Mucosa of descending colon (tissue), 3 donors: ENCODE measurements at places on chromosomes 16 and 17. TPM values are rescaled to one million over a fixed set of nuclear protein-coding genes. Genes with fewer than 3 reads are reported as not detected.

Gene GPATCH8
- 36.3 TPM for total RNA-seq

Gene CDH16
- total RNA-seq, result 0.13 TPM

Gene TNP2
- not detected for total RNA-seq

Gene GAST
- not detected for total RNA-seq

Gene TAT
- 1.9 TPM for total RNA-seq

Gene IRX3
- total RNA-seq, result not detected

Gene CCDC144A
- total RNA-seq, result 5.1 TPM

Gene TMEM92
- 1.3 TPM for total RNA-seq

Gene ITGB4
- 153 TPM for total RNA-seq

Gene CACNG1
- total RNA-seq, result not detected

Gene MT1E
- total RNA-seq, result 237 TPM

Gene RSL1D1
- total RNA-seq, result 116 TPM

- no peak for DNase-seq
These were observed 3.1 kb upstream of the SDK2 start for GRCh38 chr17:73647301-73647695.

DNA sequence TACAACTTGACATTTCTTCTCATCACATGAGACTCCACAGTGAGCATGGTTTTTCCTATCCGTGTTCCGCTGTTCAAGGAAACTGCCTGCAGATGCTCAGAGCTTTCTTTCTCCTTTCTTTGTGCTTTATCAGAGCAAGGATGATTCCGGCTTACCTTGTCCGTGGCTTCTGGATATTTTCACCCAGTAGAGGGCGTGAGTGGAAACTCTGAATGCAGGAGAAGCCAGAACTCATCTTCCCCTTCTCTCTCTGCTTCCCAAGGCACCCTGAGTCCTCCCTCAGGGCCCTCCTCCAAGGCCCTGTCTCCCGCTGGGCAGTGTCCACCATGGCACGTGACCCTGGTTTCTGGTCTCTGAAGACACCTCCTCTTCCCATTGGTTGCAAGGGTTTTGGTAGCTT is 721.1 kb upstream of the RBFOX1 start:
- DNase-seq, result no peak

- DNase-seq, result no peak
These were observed 7.1 kb downstream of the LGALS3BP start for GRCh38 chr17:78972507-78973105.

- DNase-seq, result no peak
These were observed 100.7 kb upstream of the ZNF469 start for GRCh38 chr16:88281858-88282563.

DNA sequence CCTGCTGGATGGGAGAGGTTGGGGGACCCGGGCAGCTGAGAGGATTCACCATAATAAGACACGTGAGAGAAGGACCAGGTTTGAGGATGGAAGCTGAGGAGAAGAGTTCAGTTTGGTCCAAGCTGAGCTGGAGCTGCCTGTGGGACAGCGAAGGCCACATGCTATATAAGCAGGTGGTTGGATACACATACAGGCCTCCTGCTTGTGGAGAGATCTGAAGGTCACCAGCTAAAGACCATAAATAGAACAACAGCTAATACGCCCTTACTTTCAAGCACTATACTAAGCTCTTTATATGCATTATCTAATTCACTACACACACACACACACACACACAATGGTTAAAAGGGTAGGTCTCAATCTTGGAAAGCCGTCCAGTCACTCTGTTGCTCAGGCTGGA is 32.1 kb downstream of the DUSP14 start:
- no peak for DNase-seq

DNA sequence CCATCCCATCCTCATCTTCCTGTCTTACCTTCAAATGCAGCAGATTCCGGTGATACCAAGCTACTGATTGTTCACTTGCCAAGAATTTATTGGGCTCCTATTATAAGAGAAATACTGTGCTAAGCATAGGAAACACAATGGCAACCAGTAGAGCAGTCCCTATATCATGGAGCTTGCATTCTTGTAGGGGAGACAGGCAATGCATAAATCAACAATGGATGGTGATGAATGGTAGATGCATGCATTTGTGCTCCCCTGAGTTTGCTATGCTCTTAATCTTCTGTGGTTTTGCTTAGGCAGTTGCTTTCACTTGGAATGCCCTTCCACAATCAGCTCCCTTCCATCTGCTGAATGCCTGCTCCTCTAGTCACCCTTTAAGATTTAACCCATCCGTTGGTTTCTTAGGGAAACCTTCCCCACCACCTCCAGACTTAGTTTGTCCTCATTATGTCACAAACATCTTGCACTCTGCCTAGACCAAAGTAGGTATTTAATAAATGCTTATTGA is 200.2 kb upstream of the TOX3 start:
- DNase-seq, result no peak

GRCh38 chr17:48238933-48239602 is 131.5 kb downstream of the SNX11 start:
- no peak for DNase-seq

DNA sequence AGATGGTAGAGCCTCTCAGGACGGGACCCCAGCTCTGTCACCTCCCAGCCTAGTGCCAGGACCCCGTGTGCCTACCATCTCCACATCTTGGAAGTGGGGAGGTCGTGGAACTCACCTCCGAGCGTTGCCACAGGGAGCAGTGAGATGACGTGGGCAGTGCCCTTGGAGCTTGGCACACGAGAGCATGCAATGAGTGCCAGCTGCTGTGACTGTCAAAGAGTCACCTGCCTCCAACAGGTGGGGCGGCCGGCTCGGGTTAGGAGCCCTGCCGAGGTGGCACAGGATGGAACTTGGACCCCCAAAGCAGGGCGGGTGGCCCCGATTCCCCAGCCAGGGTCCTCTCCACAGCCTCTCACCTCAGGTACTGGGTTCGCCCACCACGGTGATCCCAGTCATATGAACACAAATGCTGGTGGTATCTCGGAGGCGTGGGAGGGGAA is 5.5 kb downstream of the VPS4A start:
- DNase-seq, result no peak

- no peak for DNase-seq
These were observed 14.0 kb upstream of the COTL1 start for GRCh38 chr16:84631886-84632285.

DNA sequence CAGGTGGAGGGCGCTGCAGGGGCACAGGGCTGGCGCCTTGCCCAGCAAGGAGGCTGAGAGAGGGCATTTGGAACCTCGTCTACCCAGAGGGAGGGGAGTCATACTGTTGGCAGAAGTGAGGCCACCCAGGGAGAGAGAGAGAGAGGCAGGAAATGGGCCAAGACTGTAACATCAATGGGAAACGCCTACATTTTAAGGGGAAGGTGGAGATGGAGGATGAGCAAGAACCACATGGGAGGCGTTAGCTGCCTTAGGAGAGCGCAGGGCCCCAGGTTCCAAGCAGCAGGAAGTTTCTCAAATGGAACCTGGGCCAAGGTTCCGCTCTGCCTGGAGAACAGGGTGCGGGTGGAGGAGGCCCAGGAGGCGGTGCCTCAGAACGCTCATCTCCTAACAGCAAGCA is 2.7 kb upstream of the WFDC1 start:
- DNase-seq, result no peak

DNA sequence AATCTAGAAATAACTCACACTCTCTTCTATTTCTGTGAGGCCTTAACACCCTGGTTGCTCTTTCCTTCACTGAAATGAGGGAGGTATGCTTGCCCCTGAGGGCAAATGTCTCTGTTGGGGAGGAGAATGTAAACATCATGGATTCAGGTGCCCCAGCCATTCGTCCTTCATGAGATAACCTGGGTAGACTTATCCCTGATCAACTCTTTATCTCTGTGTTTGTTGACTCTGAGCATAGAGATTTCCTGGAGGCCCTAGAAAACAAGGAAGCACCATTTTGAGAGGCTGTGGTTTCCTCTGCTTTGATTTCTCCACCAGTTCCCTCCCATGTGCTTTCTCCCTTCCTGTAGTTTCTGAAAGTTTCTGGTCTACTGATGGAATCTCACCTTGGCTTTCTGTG is 77.3 kb downstream of the PHKB start:
- DNase-seq, result no peak

DNA sequence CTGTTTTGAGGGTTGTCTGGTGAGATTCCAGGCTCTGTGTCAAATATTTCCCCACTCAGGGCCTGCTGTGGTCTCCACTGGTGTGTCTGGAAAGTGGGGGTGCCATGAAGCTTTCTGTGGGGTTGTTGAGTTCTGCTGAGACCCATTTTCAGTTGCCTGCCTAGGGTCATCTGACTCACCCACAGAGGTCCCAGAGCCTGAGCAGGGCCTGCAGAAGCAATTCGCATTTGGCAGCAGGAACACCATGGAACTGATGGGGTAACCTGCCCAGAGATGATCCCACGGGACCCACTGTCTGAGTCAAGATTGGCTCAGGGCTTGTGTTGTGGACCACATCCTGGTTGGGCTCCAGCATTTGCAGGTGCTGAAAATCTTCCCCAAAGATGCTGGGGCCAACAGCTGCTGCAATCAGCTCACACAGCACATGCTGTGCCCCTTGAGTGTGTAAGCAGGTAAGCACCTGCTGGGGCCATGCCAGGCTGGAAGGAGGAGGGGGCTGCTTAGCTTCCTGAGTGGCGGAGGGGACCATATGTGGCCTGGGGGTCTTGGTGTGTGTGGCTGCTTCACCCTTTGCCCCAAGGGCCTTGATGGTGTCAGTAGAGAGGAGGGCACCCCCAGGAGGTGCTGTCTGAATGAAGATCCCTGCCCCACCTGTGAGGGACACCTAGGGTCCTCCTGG is 1726.1 kb downstream of the TP53TG3F start:
- DNase-seq, result peak; percentile 23

DNA sequence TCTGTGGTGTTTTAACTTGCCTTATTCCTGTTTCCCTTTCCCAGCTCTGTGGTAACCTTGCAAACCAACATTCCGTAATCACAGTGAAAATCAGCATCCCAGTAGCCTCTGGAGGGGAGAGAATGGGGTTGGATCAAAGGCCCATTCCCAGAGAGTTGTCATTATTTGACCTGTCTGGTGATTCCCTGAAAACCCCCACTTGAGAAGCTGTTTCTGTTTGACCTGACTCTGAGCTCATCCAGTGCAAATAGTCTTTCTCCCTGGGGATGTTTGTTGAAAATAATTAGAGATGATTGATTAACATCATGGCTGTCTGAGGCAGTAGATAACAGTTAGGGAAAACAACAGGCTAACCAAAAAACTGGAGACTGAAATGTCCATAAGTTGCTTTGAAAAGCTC is 3.0 kb downstream of the CACNG1 start:
- no peak for DNase-seq

GRCh38 chr17:39167476-39167875 is 1.5 kb upstream of the ARL5C start:
- no peak for DNase-seq

- DNase-seq, result no peak
These were observed 27.2 kb upstream of the ASGR2 start for GRCh38 chr17:7141824-7142223.

DNA sequence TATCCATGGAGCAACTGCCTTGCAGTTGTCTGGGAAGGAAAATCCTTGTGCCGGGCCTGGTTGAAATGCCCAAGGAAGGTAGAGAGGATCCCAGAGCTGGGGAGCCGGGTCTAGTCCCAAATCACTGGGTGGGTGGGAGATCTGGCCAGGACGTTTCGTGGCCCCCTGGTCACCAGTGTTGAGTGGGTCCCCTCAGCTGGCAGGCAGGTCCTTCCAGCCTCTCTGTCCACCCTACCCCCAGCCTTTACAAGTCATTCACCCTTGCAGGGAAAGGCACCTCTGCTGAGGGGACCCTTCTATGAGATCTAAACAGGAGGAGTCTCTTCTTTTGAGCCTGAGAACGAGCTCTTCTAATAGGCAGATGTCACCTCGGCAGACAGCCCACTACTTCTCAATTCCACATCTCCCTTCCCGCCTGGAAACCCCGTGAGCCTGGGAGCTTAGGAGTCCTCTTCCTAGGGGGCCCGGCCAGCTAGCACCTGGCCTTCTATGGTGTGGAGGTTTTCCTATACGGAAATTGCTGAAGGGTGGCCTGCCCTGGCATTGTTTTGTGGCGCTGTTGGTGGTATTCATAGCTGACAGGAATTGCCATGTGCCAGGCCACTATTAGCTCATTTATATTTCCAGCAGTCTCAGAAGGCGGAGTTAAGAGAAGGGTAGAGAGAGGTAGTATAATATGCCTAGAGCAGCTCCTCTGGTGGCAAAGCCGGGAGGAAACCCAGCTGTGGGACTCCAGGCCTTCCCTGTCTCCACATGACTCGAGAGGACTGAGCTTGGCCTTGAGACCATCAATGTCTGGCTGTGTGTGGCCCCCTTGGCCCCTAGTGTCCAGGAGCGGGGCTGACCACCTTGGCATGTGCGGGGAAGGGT is 13.3 kb downstream of the MPRIP start:
- DNase-seq, result no peak

DNA sequence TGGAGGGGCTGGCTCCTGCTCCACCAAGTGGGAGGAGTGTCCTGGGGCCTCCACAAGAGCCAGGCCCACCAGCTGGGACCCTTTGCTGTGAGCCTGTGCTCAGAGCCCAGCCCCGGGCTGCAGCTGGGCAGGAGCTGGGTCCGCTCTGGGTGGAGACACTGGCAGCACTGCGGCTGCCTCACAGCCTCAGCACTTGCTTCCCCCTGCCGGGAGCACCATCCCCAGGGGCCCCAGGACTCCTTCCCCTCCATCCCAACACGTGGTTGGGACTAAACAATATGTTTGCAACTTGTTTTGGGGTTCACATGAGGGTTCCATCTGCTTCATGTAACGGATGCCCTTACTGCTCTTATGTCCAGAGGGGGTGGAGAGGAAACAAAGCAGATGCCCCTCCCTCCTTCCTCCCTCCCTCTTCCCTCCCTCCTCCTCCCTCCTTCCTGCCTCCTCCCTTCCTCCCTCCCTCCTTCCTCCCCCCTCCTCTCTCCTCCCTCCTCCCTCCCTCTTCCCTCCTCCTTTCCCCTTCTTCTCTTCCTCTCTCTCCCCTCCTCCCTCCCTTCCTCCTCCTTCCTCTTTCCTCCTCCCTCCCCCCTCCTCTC is 16.3 kb upstream of the CBFA2T3 start:
- DNase-seq, result no peak

GRCh38 chr16:83044589-83044988 is 417.8 kb downstream of the CDH13 start:
- no peak for DNase-seq

- peak; percentile 82 for DNase-seq
These were observed 20.7 kb upstream of the ADCY7 start for GRCh38 chr16:50245417-50246298.

DNA sequence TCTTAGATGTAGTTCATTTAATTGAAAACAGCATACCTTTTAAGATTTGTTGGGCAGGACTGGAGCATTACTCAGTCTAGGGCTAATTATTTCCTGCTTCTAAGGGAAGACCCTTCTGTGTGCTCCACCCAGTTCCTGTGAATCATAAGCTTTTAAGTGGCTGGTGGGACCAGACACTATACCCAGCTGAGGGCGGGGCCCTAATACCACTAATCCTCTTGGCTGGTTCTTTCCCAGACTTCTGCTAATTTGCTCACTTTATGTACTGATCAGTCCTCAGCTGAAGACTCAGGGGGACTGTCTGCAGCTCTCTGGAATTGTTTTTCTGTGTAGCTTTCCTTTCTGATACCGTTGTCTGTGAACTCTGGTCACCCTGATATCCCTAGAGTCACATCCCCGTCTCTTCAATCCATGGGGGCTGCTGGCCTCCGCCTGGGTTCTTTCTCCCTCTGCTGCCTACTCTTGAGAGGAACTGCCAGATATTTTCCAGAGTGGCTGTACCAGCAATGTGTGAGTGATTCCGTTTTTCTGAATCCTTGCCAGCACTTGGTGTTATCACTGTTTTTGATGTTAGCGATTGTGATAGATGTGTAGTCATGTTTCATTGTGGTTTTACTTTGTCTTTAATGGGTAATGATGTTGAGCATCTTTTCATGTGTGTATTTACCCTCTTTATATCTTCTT is 35.1 kb downstream of the MFSD11 start:
- DNase-seq, result no peak
